ENCODE measurements at places on chromosomes 6 and 20.
A peak's percentile ranks its signal among the peaks of the same experiment; 100 is the strongest.

- no peak for DNase-seq
Measured at GRCh38 chr6:6652932-6653331, 64.4 kb downstream of the LY86 start.

GRCh38 chr20:54119744-54120143 lies 49.4 kb upstream of the BCAS1 start:
- DNase-seq = no peak

GRCh38 chr20:50434653-50435396 lies 75.4 kb upstream of the PTPN1 start:
- no peak for DNase-seq

DNA sequence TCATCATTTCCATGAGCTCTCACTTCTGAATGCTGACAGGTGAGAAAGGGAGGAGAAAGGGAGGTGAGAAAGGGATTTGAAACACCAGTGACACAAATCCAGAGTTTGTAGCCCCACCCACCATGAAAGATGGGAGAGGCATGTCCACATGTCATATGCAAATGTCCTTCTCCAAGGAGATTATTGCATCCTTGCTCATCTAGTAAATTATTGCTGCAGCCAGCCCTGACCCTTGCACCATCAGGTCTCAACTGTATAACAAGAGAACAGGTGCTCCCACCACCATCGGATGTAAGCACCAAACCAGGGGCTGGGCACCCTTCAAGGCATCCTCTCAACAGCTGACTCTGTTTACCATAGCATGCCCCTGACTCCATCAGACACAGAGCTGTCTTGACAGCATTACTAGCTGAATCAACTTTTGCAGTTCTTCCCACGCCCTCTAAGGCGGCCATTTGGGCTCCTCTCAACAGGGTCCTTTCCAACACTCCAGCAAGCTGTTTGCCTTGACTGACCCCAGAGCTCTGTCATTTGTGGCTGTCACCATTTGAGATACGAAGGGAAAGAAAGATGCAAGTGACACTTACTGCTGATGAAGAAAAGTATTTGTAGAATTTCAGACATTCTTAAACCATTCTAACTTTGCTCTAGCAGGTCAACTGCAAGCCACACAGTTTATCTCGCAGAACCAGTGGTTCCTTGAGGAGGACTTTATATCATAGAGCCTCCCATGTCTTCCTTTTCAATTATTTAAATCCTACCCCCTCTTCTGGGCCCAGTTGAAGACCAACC lies 14.2 kb downstream of the GFOD1 start:
- no peak for DNase-seq

- peak; percentile 27 for DNase-seq
Measured at GRCh38 chr20:16761305-16761829, 13.2 kb downstream of the OTOR start.

GRCh38 chr20:42945234-42945994 lies 244.3 kb downstream of the PTPRT start:
- no peak for DNase-seq

- no peak for DNase-seq
Measured at GRCh38 chr20:38284893-38285444, 19.0 kb upstream of the BPI start.

DNA sequence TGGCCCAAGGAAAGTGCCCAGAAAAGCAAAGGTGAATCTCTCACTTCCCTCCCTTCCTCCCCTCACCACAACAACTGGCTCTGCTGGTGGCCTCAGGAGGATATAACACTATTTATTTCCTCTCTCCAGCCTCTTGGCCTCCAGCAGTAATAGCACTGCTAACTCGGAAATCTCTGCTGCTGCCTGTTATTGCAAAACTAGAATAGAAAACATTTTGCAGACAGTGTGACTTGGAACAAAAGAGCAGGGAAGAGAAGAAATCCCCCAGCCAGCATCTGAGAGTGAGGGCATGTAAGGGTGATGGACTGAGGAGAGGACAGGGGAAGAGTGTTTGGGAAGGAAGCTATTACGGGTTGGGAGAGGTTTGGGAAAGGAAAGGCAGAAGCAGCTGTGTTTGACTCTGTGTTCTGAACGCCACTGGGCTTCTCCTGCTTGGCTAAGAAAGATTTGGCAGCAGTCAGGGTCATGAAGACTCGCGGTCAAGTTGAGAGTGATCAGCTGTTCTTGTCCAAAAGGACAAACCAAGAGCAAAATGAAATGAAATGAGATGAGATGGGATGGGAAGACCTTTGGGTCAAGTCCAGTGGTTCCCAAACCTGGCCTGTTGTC lies 81.0 kb upstream of the SNX9 start:
- no peak for DNase-seq

DNA sequence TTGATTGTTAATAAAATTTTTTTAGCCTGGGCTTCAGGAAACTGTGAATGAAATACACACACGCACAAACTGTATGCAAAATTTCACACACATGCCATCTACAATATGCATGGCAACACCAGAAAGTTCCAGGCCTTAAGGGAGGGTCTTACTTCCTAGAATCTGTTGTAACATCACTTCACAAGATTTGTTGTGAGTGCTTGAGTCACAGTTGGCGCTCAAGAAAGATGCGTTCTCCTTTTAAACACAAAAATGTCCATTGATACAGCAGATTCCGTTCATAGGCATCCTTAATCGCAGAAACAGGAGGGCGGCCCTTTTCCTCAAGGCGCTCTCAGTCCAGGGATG lies 485 bp upstream of the RTF2 start:
- DNase-seq = no peak

GRCh38 chr6:126341126-126341525 lies 1.2 kb downstream of the CENPW start:
- DNase-seq = no peak

DNA sequence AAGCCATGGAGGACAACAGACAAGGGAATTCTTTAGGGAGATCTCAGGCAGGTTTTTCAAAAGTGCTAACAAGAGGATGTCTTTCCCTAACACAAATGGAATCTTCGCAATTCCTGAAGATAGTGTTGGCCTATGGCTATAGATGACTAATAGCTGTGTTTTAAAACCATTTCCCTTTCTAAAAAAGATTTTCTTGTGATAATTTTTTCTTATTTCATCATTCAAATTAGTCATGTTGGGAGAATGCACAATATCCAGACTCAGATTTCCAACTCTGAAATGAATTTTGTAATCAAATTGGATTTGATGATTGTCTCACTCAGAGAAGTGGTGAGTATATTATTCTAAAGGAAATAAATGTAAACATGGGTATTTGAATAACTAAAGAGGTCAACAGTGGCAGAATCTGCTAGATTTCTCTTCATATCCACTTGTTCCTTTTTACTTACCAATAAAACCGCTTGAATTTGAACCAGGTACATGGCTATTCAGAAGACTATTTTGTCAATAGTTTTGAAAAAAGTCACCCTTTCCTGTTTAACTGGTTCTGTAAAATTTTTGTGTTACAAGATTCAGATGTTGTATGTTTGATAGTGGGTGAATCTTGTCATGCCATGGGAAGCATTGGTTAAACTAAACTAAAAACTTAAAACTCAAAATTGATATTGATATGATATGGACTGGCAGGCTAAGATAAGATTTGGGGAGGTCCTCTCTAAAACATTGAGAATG lies 1223.7 kb upstream of the EYS start:
- peak; percentile 64 for DNase-seq

DNA sequence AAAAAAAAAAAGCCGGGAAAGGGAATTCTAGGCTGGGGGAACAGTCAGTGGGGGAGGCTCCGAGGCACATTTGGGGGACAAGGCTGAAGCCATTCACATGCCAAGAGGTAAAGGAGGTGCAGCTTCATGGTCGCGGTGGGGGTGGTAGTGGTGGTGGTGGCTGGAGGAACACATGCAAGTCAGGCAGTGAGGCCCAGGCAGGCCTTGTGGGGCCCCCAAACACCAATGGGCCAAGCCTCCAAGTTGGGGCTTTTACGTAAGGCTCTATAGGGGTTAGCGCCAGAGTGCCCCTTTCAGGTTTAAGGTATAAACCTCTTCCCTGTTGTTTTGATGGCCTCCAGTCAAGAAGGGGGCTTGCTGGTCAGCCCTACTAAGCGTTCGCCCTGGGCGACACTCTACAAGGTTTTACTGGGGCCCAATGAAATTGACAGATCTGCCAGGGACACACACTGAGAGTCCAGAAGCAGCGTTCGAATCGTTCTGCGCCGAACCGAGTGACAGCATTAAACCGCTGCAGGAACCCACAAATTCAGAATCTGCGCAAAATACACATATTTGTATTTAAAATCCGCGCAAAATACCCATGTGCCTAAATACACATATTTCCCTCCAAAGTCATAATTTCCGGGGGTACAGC lies 818 bp upstream of the AP5S1 start:
- DNase-seq = no peak

- no peak for DNase-seq
Measured at GRCh38 chr6:36636687-36637418, 41.7 kb upstream of the CDKN1A start.

- DNase-seq = no peak
Measured at GRCh38 chr20:32018269-32019155, 8.3 kb downstream of the CCM2L start.

DNA sequence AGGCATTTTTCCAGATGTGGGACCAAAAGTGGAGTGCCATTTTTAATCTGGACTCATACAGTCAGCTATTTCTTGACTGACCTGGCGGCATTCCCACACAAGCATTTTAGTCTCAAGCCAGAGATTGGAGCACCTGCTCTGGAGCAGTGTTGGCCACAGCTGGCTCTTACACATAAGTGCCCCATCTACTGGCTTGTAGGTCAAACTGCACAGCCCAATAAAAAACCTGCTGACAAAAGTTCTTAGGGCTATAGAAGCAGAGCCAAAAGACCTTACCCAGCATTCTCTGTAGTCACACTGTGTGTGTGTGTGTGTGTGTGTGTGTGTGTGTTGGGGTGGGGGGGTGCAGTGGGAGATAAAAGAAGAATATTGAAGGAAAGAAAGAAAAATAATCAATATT lies 38.6 kb upstream of the SENP6 start:
- no peak for DNase-seq

DNA sequence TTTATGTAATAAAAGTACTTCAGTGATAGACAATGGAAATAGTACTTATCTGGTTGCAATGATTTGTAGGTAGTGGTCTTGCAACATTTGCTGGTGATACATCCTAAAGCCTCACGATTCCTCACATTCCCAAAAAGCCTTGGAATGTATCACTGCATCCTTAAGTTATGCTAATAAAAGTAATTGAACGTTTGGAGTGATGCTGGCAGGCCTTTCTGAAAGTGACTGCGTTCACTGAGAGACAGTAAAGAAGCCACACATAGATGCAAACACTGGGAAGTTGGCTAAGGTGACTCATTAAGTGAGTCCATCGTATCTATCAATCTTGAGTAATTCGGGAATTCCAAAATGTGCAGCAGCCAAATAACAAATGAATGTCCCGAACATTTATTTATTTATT lies 444.1 kb upstream of the SOX4 start:
- DNase-seq = no peak

GRCh38 chr6:90547079-90547478 lies 39.8 kb downstream of the MAP3K7 start:
- no peak for DNase-seq

- no peak for DNase-seq
Measured at GRCh38 chr6:30002871-30003270, 58.2 kb upstream of the POLR1H start.

Measured in non-pigmented ciliary epithelial cell (primary cell).